ENCODE measurements at places on chromosomes 4 and X.

- DNase-seq: no peak
These were observed 57.0 kb downstream of the LEF1 start for GRCh38 chr4:108111781-108112180.

DNA sequence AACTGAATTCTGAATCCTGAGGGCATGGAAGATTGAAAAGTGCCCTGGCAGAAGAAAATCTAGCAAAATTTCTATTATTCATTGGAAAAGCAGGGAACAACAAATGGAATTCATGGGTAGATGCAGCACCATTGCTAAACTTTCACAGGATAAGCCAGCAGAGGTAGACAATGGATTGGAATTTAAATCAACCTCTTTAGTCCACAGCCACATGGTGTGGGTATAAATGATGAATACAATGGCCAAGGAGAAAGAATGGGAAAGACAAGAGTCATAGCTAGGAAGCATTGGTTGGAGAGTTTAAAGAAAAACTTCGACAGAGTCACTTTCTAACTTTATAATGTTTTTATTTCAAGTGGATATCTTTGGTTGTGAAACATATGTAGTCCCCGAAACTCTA is 332.8 kb upstream of the PUDP start:
- DNase-seq: no peak

- peak; percentile 61 for DNase-seq
These were observed 8.3 kb downstream of the NSD2 start for GRCh38 chr4:1879485-1879884.

- no peak for DNase-seq
These were observed 248.1 kb upstream of the PPARGC1A start for GRCh38 chr4:24137671-24138601.

DNA sequence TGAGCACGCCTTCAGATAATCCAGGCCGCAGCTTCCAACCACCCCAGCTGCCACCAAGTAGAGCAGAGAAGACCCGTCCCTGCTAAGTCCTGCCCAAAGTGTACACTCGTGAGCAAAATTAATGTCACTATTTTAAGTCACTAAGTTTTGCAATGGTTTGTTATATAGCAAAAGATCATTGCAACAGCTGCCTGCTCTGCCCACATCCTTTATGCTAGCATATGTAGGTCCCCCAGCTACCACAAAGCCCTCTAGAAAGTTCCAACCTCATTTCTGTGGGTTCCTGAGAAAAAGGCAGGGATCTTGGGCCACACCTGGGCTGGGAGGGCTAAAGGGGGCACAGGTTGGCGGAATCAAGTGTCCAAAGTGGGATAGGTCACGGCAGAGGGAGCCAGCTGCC is 346.9 kb downstream of the BCOR start:
- peak; percentile 72 for DNase-seq

- DNase-seq: no peak
These were observed 601.4 kb upstream of the ACTRT1 start for GRCh38 chrX:128653524-128654060.

Measured in hematopoietic multipotent progenitor cell treated with erythropoietin and hydrocortisone succinate and interleukin-3 and kit ligand, for 4 days (in vitro differentiated cells).